ENCODE measurements at places on chromosomes 13 and 19. TPM values are rescaled to one million over a fixed set of nuclear protein-coding genes. Genes with fewer than 3 reads are reported as not detected.

The SH2D3A gene
- total RNA-seq, result 50.3 TPM

The BEST2 gene
- total RNA-seq, result not detected

The CABP5 gene
- total RNA-seq, result not detected

The SUPT20H gene
- total RNA-seq, result 64.3 TPM

The KLF1 gene
- total RNA-seq, result not detected

The B3GNT3 gene
- 0.52 TPM for total RNA-seq

The BRCA2 gene
- 4.8 TPM for total RNA-seq

The PSG7 gene
- not detected for total RNA-seq

The KIR3DL2 gene
- 1.3 TPM for total RNA-seq

The CALR3 gene
- not detected for total RNA-seq

The PABPC3 gene
- total RNA-seq, result 0.31 TPM
